Pancreas (tissue), 10 donors: ENCODE measurements at places on chromosomes 4 and X. TPM values are rescaled to one million over a fixed set of nuclear protein-coding genes. Genes with fewer than 3 reads are reported as not detected.

TMEM154 gene
- 0.12 TPM for polyA plus RNA-seq

HMX1 gene
- polyA plus RNA-seq, result not detected

- no peaks in the 10 kb centered on the region for H3K36me3 ChIP-seq
- DNase-seq, result no peak
- H3K27ac ChIP-seq, result no peak overlapping the region
- H3K4me3 ChIP-seq, result no peak overlapping the region
Measured at GRCh38 chr4:147901916-147902315, 170.0 kb downstream of the ARHGAP10 start.

DNA sequence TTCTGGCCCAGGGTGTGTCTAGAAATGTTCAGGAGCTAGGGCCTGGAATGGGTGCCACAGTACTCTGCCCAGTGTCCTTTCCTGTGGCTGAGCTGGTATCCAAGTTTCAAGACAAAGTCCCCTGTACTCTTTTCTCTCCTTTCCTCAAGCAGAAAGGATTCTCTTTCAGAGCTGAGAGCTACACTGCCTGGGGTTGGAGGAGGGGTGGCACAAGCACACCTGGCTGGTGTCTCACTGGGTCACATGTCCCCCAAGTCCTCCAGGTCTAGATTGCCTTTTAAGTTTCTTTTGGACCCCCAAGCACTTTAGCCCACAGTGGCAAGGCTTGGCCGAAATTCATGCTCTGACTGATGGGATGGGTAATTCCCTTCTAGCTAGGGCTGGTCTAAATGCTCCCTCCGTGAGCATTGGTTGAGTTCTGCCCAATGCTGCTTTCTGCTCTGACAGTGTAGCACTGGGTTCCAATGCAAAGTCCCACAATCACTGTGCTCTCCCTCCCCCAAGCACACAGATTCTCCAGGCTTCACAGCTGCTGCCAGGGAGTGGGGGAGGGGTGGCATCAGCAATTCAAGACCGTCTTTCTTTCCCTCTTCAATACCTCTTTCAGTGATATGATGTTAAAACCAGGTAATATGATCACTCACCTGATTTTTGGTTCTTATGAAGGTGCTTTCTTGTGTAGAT is 47.8 kb downstream of the BEX3 start:
- H3K27ac ChIP-seq, result no peak overlapping the region
- H3K4me1 ChIP-seq, result no peaks in the 10 kb centered on the region
- H3K27me3 ChIP-seq, result peaks cover 7% of the 10 kb centered on the region
- no peak for DNase-seq
- H3K4me3 ChIP-seq, result no peak overlapping the region

PABPC5 gene
- 0.49 TPM for polyA plus RNA-seq

BTK gene
- polyA plus RNA-seq, result 1.7 TPM

GRCh38 chr4:83054928-83055327 is 19.9 kb downstream of the COPS4 start:
- no peak overlapping the region for H3K4me3 ChIP-seq
- DNase-seq, result no peak
- H3K36me3 ChIP-seq, result no peaks in the 10 kb centered on the region
- H3K27me3 ChIP-seq, result no peaks in the 10 kb centered on the region
- no peaks in the 10 kb centered on the region for H3K4me1 ChIP-seq

DNA sequence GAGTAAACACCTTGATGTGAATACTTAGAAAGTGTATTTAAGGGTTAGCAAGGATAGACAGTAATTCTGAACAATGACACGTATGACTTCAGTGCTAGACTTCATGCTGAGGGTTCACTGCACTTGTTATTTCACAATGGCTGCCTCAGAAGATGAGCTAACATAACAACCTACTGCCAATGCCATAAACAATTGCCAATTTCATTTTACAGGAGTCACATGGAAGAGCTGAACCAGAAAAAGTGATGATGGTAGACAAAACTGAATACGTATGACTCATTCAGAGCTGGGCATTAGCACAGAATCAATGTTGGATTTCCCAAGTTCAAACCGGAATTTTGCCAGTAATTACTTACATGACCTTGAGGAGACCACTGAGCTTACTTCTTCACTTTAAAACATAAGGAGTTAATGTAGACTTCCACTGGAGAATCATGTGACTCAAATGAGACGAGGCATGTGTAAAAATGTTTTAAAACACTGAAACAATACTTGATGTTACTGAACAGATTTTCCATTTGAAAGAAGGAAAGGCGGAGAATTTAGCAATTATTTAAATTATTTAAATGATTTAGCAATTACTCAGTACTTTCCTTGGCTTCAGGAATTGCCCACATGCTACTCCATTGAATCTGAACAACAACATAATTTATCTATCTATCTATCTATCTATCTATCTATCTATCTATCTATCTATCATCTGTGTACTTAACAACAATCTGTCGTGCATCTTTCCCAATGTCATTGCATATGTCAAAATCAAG is 868.5 kb upstream of the SLIT2 start:
- no peaks in the 10 kb centered on the region for H3K4me1 ChIP-seq
- H3K27ac ChIP-seq, result no peak overlapping the region
- no peak overlapping the region for H3K4me3 ChIP-seq
- H3K36me3 ChIP-seq, result no peaks in the 10 kb centered on the region

NAP1L3 gene
- polyA plus RNA-seq, result 0.49 TPM

- no peaks in the 10 kb centered on the region for H3K27me3 ChIP-seq
- H3K4me3 ChIP-seq, result no peak overlapping the region
- DNase-seq, result no peak
- H3K4me1 ChIP-seq, result peaks cover 11% of the 10 kb centered on the region
Measured at GRCh38 chr4:107711831-107712230, 8.2 kb downstream of the PAPSS1 start.

GRCh38 chrX:111728096-111728495 is 47.1 kb downstream of the ALG13 start:
- H3K36me3 ChIP-seq, result peaks cover 4% of the 10 kb centered on the region
- H3K4me3 ChIP-seq, result no peak overlapping the region
- H3K4me1 ChIP-seq, result no peaks in the 10 kb centered on the region
- no peaks in the 10 kb centered on the region for H3K27me3 ChIP-seq
- no peak overlapping the region for H3K27ac ChIP-seq

DNA sequence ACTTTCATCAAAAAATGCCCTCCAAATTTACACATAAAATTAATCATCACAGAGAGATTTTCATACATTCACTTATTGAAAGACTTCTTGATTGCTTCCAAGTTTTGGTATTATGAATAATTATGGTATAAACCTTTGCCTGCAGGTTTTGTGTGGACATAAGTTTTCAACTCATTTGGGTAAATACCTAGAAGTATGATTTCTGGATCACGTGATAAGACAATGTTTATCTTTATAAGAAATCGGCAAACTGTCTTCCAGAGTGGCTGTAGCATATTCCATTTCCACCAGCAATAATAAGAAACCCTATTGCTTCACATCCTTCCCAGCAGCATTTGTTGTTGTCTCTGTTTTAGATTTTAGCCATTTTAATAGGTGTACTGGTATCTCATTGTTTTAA is 1507.0 kb upstream of the IGFBP7 start:
- no peaks in the 10 kb centered on the region for H3K27me3 ChIP-seq
- H3K4me3 ChIP-seq, result no peak overlapping the region
- DNase-seq, result no peak
- H3K4me1 ChIP-seq, result no peaks in the 10 kb centered on the region
- H3K27ac ChIP-seq, result no peak overlapping the region

- no peak overlapping the region for H3K27ac ChIP-seq
- no peak for DNase-seq
- no peaks in the 10 kb centered on the region for H3K36me3 ChIP-seq
Measured at GRCh38 chr4:77352192-77352591, 195.2 kb downstream of the CCNG2 start.

DNA sequence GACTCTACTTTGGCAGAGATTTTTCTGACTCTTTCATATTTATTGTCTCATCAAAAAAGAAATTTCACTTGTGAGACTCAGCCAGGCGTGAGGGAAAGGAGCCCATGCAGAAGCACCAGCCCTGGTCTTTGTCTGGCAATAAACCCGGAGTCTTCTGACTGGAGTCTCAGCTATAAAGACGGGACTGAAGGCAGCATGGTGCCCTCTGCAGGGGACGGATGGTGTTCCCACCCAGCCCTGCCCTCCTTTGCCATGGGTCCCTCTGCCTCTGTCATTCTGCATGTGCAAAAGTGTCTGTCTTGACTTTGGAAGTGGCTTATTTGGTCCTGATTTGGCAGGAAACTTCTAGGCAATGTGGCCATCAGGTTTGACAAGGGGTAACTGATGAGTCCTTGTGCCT is 14.2 kb downstream of the ZNF185 start:
- H3K27me3 ChIP-seq, result no peaks in the 10 kb centered on the region
- DNase-seq, result no peak
- H3K27ac ChIP-seq, result no peak overlapping the region
- no peaks in the 10 kb centered on the region for H3K4me1 ChIP-seq

DNA sequence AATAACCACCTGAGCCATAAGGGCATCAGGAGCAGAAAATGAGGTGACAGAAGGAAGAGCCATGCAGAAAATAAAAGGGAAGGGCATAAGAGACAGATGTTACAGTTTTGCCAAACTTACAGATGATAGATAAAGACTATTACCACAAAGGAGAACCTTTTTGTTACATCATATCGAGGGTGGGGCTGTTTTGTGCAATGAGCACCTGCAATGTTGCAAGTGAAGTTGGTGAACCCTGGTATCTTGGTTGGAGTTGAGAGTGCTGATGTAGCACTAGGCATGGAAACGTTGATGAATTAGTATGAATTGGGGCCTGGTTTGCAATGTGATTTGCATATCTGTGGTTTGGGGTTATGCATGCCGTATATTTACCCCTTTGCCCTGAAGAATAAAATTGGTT is 119.8 kb upstream of the TEX13D start:
- no peaks in the 10 kb centered on the region for H3K36me3 ChIP-seq
- no peak overlapping the region for H3K27ac ChIP-seq

- no peaks in the 10 kb centered on the region for H3K36me3 ChIP-seq
- DNase-seq, result no peak
- no peak overlapping the region for H3K4me3 ChIP-seq
- H3K27ac ChIP-seq, result no peak overlapping the region
Measured at GRCh38 chr4:120855307-120856001, 67.1 kb downstream of the PRDM5 start.

DNA sequence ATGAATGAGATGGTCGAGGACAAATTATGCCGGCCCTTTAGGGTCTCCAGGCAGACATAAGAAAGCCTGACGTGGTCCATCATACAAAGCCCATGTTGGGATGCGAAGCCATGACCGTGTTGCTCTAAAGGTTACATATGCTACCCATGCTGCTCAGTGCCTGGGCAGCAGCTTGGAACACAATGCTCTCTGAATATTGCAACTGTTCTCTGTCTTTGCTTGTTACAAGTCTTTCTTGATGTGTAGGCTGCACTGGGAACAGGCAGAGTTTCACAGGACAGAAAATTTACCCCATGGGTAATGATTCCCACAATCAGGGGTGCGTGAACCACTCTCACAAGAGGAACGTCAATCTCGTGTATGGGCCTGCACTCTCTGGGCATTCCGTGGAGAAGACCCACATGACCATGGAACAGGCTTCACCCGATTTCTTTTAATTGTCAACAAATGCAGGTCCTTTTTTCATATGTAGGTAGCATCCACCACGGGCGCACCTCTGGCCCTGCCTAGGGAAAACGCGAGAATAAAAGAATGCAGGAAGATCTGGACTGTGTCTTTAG is 66.3 kb downstream of the NBDY start:
- no peak overlapping the region for H3K27ac ChIP-seq
- H3K36me3 ChIP-seq, result no peaks in the 10 kb centered on the region
- no peak for DNase-seq
- H3K4me1 ChIP-seq, result peaks cover 15% of the 10 kb centered on the region
- no peak overlapping the region for H3K4me3 ChIP-seq
- H3K27me3 ChIP-seq, result no peaks in the 10 kb centered on the region

GRCh38 chr4:71222661-71223060 is 116.2 kb upstream of the SLC4A4 start:
- DNase-seq, result no peak
- no peaks in the 10 kb centered on the region for H3K36me3 ChIP-seq

SLC39A8 gene
- polyA plus RNA-seq, result 11.7 TPM

EPHA5 gene
- polyA plus RNA-seq, result under 0.01 TPM

DNA sequence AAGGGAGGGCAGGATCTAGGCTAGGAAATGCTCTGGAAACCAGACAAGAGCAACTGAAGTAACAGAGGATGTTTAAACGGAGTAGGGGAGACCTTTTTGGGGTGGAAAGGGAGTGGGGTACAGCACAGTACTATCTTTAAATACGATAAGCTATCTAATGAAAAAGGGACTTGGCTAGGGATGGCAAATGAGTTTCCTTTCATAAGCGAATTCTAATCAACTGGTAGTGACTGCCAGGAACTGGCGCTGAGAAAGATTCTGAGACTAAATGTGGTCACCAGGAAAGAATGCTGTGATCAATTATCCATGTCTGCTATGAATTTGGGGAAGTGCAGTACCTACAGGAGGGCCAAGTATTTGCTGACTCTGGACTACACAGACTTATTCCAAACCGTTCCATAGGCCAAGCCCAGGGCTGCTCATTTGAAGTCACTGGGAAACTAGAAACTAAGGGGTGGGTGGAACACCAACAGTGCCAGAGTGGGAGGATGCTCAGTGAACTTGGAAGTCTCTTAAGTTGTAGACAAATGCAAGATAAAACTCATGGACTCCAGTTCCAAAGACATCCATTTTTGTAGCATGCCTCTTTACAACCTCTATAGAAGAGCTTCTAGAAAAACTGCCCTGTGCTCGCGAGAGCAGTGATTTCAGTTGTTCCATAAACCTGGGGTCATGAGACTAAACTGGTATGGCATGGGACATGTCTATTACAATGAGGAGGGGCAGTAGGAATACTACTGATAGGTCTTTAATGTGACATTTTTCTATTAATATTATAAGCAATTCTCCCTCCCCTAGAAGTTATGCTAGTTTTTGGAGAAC is 2.0 kb downstream of the TRAPPC2 start:
- no peaks in the 10 kb centered on the region for H3K27me3 ChIP-seq
- no peak for DNase-seq
- no peaks in the 10 kb centered on the region for H3K36me3 ChIP-seq
- peaks cover 30% of the 10 kb centered on the region for H3K4me1 ChIP-seq
- no peak overlapping the region for H3K4me3 ChIP-seq
